AG04449 (cell line): ENCODE measurements at places on chromosomes 3 and 15.

DNA sequence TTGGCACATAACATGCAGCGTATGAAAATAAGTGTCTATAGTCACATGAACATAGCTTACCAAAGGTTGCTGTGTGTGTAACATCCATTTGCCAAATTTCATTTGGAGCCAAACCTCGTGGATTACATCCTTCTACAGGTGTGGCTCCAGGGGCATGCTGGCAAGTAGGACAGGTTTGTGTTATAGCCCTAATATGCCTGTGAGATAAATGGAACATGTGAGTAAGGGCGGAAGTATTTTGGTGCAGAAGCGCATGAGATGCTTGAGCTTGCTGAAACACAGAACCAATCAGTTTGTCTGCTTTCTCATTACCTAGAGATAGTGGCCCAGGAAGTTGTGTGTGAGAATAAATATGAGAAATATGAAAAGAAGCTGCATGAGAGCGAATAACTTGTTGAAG is 21.8 kb upstream of the XCR1 start:
- no peak for DNase-seq

GRCh38 chr3:187769771-187770170 is 24.5 kb upstream of the BCL6 start:
- no peak for DNase-seq

DNA sequence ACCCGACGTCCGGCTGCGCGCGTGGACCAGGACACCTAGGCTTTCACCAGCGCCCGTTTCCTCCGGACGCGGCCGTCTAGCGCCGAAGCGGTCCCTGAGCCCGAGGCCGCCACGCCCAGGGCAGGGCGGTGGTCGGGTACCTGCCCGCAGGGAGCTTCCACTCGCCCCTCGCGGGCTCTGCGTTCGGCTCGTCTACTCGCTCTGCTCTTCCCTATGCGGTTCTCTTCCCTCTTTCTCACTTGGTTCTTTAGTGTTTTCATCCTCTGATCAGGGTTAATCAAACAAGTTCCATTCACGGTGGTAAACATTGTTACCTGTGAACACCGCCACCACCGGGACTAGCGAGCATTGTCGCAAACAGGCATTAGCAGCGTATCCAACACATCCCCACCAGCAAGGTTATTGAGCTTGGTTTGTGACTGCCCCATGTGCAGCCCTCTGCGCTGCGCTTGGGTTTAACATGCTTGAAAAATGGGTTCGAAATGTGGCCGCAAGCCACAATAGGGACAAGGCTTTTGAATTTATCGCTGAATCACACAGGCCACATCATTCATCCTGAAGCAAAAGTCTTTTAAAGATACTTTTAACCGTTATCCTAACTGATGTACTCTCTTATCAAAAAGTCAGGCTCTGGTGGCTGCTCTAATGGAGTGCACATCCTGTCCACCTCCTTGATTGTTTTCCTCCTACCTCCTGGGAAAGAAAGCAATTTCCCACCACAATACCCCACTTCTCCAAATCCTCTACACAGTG is 843 bp upstream of the CD47 start:
- DNase-seq: no peak

DNA sequence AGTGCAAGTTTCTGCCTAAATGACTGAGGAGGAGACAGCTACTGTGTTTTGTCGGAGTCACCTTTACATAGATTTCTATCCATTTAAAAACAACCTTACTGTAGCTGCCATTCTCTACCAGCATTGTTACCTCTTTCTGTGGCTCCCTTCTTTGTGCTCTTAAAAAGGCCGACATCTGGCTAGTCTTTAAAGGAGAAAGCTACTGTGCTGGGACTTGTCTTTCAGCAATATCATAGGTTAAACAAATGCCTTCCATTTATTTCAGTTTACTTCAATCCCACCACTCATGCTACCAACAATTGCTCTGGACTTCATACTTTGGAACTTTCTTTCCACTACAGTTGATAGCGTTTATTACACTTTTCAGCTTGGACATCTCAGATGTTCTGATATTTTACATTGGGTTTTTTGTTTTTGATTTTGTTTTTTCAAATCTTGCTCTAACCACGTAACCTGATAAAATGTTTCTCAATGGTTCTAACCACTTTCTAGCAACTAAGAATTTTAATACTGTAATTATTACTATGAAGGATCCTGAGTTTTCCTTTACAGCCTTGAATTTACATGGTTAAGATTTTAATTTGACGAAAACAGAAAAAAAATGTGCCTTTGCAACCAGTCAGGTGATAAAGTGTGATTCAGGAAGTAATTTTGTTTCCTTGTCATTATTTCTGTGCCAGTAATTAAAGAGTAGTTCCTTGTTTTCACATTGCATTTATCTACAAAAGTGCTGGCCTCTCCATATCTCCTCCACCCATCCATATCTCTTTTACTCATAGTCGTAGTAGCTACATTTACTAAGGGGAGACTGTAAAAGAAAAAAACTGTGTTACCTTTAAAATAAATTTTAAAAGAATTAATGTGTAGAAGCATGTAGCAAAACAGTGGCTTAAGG is 1.3 kb upstream of the CBLB start:
- no peak for DNase-seq

GRCh38 chr3:145055375-145056076 is 1083.9 kb downstream of the DIPK2A start:
- DNase-seq: no peak

DNA sequence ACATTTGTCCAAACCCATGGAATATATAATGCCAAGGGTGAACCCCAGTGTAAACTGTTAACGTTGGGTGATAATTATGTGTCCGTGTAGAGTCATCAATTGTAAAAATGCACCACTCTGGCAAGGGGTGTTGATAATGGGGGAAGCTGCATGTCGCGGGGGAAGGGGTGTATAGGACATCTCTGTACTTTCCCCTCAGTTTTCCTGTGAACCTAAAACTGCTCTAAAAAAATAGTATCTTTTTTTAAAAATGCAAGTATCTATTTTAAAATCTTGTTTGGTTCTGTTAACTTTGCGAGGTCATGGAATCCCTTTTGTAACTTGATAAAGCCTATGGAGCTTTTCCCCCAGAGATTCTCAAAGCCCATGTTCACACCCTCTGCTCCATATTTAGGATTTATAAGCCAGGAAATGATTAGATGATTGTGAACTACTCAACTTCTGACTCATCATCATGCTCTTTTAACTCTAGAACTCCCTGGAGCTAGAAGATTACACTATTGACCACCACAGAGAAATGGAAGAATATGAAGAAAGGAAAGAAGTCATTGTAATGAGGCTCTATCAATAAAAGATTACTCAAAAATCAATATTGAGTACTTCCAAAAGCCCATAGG is 56.1 kb upstream of the C3orf49 start:
- peak; percentile 2 for DNase-seq

- DNase-seq: peak; percentile 7
These were observed 374.2 kb downstream of the PLCL2 start for GRCh38 chr3:17258823-17259436.

GRCh38 chr15:100054539-100054938 is 287.2 kb downstream of the ADAMTS17 start:
- DNase-seq: no peak

DNA sequence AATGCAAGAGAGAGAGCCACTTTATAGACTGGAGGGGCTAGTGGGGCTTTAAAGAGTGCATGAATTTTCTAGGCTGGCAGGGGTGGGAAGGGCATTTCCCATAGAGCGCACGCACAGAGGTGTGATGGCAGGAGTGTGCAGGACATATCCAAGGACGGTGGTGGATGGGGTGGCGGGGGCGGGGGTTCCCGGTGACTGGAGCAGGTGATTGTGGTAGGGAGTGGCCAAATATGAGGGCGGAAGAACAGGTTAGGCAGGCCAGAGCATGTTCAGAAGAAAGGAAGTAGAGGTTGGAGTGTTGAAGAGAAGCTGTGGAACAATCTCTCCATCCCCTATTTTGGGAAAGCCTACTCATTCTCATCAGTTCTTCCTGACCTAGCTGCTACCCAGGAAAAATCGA is 18.1 kb downstream of the FAM81A start:
- DNase-seq: no peak

DNA sequence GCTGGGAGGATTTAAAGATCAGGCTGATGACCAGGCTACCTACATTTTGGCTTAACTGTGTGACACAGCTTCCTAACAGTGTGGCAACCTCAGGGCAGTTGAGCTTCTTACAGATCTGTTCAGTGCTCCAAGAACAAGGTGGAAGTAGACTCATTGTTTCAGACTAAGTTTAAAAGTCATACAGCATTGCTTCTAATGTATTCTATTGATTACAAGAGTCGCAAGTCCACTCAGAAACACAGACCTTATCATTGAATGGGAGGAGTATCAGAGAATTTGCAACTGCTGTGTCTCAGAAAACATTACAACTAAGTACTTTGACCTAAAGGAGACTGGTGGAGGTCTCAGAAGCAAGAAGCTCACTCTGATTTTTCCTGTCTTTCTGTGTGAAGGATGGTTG is 579.5 kb upstream of the TGFBR2 start:
- DNase-seq: no peak

DNA sequence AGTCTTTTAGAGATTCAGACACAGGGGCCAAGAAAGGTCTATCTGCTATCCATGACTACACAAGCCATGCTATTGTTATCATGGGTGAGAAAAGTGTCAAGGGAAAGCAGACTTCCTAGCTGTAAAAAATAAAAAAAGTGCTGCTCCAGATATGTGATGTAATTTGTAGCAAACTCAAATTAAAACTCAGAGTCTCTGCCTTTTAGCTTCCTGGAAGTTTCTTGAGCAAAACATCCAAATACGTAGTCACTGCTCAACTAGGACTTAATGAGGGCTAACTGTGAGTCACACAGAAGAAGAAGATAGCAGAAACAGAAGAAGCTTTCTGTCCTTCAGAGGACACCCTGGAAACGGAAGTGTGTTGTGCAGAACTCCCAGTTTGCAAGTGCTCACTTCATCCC is 393.4 kb upstream of the NR2F2 start:
- no peak for DNase-seq

- no peak for DNase-seq
These were observed 218.5 kb upstream of the PRICKLE2 start for GRCh38 chr3:64443546-64444381.

- DNase-seq: no peak
These were observed 188.7 kb upstream of the LINGO1 start for GRCh38 chr15:77821188-77821958.

DNA sequence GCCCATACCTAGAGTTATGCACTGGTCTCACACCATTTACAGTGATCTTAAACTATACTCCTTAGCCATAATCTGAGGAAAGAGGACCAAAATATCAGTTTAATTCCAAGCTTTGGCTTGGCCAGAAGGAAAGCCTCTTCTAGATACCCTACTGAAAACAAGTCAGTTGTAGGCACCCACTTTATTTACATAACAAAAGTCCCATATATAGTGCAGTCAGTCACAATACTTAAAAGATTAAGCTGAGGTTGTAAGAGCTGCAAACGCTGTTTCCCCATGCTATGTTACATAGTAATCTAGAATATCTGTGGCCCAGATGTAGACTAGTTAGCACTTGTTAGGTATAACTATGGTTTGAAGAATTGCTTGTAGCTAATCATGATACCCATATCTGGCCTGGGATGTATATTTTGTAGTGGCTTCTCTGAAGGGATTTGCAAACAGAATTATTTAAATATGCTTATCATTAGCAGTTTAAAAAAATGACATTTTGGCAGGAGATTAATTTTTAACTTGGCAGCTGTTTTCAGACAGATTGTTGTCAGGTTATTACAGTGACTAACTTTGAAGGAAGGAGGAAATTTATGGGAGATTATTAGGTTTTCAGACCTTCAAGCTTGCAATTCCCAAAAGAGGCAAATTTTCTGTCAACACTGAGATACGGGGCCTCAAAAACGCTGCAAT is 160.4 kb upstream of the SLC2A2 start:
- no peak for DNase-seq

- DNase-seq: no peak
These were observed 698 bp downstream of the IL1RAP start for GRCh38 chr3:190514413-190515153.

DNA sequence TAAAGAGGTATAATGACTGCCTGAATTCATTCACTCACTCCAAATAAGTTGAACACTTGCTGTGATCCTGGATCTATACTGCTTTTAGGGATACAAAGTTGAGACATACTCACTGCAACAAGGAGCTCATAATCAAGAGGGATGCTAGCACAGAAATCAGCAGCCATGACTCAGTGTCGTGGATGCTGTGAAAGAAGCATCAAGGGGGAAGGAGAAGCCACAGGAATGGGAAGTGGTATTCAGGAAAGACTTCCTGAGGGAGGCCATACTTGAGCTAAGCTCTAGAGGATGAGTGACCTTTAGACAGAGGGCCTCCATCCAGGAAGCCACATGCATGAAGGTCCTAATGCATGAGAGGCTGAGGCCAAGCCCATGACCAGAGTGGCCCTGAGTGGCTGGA is 245.7 kb upstream of the RORA start:
- DNase-seq: no peak

DNA sequence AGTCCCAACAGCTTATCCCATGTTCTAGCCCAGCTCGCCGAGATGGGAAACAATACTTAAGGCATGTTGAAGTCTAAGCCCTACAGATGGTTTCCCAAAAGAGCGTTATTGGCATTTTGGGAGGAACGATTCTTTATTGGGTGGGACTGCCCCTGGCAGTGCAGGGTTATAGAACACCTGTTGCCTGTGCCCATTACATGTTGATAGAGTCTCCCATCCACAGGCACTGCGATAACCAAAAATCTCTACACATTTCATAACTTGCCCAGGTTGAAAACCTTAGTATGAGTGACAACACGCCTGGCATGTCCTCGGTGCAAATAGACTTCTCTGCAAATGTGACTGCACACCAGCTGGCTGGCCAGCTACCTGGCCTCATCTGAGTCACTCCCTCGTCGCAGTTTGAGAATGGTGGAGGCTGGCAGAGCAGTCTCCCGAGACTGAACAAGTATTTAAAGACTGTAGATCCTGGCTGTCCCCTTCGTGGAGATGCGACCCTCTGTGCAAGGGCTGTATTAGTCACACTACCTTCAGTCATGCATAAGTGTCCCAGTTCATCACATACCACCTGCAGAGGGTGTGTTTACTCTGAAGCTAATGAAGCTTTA is 18.7 kb downstream of the ZNF80 start:
- no peak for DNase-seq

DNA sequence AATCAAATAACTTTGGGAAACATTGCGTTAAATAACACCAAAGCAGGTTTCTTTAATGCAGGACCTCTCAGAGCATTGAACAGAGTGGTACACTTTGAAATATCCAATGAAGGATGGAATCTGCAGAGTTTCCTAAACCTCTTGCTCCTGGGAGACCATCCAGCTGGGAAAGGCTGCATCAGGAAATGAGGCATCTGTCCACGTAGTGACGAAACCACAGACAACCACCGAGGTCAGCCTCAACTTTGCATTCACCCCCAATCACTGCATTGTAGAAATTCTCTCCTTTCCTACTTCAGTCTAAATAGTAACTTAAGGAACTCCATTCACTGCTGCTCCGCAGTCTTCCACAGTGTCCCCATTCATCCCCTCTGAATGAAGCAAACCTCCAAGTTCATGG is 41.5 kb upstream of the CDV3 start:
- peak; percentile 52 for DNase-seq

DNA sequence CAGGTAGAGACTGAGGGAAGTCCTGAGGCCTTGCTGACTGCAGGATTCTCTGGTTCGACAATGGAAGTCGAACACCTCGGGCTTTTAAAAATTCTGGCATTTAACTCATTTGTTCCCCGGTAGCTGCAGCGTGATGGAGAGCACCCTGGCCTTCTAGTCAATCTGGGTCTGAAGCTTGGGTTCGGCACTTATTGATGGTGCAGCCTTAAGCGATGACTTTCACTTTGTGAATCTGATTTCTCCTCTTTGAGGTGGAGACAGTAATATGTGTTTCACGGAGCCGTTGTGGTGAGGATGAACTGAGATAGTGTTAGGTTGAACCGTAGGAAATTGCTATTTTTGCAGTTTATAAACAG is 621 bp upstream of the PARP6 start:
- DNase-seq: no peak
